NCI-H187 (cell line): ENCODE measurements at places on chromosomes 7 and 10.

DNA sequence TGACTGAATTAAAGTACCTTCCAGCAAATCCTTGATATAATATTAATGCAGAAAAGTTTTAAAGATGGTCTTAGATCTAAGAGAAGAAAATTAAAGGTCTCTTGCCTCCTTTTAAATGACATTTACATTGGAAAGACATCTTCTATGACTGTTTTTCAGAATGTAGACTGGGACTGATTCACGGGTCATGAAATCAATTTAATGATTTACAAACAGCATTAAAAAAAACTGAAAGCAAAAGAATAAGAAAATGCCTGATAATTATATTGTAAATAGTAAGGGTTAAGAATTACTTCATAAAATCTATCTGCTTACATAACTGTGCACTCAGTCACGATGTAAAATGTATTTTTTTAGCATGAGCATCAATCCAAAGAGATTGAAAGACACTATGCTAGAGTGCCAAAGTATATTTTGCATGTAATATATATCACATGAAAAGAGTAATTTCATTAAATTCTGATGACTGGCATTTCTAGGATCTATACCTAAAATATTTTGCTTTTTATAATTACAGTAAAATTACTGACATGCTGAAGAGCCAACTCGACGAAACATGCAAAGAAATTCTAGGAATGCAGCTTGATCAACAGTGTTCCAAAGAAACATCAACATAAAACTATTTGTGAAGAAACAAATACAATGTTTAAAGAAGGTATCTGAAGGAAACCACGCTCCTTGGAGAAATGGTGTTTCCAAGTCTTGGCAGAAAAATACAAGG, 35.1 kb downstream of the RTKN2 start:
- DNase-seq: no peak

- DNase-seq: no peak
Measured at GRCh38 chr10:88526501-88527105, 56.5 kb downstream of the RNLS start.

- no peak for DNase-seq
Measured at GRCh38 chr7:82598958-82599357, 155.4 kb upstream of the CACNA2D1 start.

DNA sequence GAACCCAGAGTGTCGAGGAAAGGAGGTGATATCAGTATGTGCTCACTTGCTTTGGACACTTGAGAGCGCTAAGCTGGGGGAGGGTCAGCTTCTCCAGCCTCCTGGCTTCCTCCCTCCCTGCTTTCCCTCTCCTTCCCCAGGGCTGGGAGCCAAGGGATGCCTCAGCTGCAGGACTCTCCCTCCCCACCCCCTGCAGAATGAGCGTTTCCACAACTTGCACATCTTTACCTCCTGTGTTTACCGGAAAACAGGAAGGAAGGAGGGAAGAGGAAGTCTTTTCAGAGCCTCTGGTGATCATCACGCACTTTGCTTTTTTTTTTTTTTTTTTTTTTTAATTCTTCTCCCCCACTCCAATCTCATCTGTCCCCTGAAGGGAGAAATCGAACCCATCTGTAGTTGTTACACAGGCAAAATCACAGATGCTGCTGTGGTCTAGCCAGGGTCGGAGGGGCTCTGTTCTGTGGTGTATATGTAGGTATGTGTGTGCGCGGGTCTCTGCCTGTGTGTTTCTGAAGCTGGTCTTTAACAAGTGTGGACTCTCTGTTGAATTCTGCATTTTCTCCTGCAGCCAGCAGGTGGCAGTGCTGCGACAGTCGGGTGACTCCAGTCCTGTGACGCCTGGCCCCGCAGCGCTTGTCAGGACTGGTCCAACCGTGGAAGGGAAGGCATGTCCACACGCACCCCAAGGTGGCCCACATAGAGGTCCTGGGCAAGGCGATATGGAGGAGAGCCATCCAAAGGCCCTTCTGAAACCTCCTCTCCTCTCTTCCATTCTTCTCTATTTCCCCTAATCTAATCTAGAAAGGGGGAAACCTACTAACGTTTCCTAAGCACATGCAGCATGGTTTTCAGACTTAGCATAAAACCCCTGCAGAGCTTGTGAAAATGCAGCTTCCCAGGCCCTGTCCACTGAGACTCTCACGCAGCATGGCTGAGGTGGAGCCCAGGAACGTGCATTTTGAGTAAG, 257.6 kb downstream of the PLXNA4 start:
- peak; percentile 81 for DNase-seq

GRCh38 chr10:89870936-89871335, 169.5 kb downstream of the KIF20B start:
- DNase-seq: no peak

DNA sequence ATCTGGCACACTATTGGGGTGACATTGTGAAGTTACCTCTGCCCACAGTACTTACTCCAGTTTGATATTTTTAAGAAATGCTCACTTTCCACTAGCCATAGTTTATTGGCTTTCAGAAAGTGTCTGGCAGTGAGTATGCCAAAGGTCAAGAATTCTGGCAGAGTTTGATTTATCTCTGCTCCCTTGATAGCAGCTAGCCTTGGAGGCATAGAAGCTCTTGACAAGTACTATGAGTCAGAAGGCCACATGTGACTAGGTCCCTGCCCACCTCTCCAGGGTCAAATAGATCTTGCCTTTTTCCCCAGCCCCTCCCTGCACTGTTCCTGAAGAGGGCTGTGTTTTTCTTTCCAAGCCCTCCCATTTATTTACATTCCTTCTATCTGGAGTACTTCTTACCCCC, 202.2 kb downstream of the AUTS2 start:
- no peak for DNase-seq

- DNase-seq: no peak
Measured at GRCh38 chr7:117986645-117987269, 113.5 kb upstream of the CTTNBP2 start.

GRCh38 chr7:35021445-35021844, 15.8 kb downstream of the DPY19L1 start:
- no peak for DNase-seq

DNA sequence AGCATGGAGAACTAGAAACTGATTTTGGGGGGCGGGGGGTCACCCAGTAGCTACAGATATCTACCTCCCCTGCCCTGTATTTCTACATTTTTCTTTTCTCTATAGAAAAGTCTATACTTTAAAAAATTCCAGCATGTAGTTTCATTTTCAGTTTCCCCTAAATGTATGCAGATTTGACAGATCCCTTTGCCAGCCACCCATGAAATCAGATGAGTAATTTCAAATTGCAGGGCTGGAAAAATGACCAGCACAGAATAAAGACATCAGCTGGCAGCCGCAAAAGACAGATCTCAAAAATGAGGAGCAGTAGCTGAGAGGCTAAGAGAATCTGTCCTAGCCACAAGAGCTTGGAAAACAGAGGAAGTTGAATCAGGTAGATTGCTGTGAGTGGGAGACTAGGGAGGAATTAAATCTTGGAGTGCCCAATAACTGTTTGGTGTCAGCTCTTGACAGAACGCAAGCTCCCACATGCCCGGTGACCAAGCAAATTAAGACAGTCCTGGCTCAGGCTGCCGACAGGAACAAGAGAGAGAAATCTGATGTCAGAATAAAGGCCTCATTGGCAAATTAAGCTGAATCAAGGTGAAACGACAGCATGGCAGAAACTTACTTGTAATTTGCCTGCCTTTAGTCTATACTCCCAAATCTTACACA, 24.5 kb downstream of the ADRB1 start:
- DNase-seq: no peak

- DNase-seq: no peak
Measured at GRCh38 chr10:96275685-96276418, 4.5 kb upstream of the BLNK start.

GRCh38 chr10:79025199-79025832, 43.5 kb upstream of the ZMIZ1 start:
- no peak for DNase-seq

- no peak for DNase-seq
Measured at GRCh38 chr10:15146366-15146765, 22.1 kb downstream of the NMT2 start.

DNA sequence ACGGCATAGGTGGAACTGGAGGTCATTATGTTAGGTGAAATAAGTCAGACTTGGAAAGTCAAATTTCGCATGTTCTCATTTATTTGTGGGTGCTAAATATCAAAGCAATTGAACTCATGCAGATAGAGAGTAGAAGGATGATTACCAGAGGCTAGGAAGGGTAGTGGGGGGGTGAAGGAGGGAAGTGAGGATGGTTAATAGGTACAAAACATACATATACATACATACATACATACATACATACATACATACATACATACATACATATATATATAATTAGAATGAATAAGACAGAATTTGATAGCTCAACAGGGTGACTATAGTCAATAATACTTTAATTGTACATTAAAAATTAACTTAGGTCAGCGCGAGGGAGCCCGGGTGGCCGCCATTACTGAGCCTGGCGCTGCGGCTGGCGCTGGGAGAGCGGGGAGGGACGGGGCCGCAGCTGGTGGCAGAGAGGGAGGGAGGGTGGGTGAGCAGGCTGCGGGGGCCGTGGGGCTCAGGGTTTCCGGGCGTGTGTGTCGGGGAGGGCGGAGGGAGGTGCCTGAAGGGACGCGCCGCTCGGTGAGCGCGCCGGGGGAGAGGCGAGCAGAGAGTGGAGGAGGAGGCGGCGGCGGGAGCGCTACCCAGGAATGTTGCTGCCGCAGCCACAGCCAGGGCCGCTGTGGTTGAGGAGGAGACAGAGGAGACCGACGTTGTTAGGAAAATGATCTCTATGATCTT, 85.8 kb upstream of the EGFR start:
- peak; percentile 14 for DNase-seq
